ENCODE measurements at places on chromosomes 13 and 19.

DNA sequence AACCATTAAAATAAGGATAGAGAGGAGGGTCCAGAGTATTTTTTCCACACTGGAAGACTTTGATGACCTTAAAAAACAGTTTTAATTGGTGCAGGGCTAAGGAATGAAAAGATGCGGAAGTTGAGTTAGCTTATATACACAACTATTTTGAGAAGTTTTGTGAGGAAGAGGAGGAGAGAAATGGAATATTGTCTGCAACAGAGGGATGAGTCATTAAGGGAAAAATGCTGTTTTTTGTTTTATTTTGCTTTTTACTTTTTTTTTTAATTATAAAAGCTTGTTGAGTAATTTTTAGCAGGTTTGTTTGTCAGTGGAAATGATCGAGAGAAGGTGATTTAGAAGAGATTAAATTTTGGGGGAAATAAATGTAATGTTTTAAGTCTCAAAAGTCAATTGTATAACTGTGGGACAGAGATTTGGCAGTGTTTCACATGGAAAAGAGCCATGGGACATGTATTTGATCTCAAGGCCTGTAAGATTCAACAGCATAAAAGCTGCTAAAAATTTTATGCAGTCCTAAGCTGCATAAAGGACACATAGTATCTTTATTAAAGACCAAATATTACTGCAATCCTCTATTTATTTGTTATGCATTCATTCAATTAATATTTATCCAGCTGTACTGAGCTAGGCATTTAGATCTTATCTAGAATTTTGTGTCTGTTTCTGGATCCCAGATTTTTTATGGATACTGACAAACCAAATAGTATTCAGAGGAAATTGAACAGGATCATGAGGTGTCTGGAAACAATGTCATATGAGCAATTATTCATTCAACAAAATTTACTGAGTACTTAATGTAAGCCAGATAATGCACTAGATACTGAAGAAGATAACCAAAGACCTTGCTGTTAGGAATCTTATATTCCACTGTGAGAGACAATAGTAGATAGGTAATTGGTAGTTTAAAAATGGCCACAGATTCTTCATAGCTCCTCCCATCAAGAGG is 72.7 kb downstream of the DNAJC15 start:
- DNase-seq, result no peak

DNA sequence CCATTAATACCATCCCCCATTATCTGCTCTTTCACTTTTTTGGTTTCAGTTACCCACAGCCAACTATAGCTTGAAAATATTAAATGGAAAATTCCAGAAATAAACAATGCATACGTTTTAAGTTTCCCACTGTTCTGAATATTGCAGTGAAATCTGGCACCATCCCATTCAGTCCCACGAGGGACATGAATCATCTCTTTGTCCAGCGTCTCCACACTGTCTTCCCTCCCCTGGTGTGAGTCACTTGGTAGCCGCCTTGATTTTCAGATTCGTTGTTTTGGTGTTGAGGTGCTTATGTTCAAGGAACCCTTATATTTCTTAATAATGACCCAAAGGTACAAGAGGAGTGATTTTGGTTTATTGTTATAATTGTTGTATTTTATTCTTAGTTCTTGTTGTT is 246.1 kb downstream of the DCT start:
- no peak for DNase-seq

DNA sequence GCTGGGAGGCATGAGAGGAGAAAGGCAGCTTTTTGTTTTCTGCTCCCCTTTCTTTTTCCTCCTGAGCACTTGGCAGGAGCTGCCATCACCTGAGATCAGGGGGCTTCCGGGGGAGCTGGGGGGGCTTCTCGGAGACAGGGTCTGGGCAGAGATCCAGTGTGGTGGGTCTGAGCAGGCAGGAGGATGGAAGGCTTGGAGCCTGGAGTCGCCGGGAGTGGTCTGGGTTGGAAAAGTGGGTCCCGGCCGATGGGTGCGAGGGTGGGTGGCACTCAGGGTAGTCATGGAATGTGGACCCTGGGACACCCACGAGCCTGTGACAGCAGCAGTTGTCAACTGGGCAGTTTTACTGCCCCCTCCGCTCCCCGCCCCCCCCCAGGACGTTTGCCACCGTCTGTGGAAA is 2.2 kb upstream of the ADM5 start:
- DNase-seq, result no peak

- DNase-seq, result no peak
These were observed 99.6 kb downstream of the CCNA1 start for GRCh38 chr13:36531746-36532486.

DNA sequence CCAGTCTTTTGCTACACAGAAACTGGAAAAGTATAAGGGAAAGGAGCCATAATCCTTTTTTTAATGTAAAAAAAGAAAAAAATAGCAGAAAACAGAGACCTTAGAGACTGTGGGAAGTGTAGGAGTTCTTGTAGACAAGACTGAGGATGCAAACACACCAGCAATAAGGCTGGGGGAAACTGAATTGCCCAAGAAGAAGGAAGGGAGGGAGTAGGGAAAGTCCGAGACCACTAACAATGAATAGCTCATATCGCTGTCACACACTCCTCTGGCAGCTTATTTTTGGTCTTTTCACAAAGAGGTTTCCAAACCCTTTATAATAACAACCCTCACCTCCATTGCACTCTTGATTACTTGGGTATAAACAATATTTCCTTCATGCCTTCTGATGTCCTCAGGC is 952.0 kb downstream of the SLITRK5 start:
- DNase-seq, result no peak

DNA sequence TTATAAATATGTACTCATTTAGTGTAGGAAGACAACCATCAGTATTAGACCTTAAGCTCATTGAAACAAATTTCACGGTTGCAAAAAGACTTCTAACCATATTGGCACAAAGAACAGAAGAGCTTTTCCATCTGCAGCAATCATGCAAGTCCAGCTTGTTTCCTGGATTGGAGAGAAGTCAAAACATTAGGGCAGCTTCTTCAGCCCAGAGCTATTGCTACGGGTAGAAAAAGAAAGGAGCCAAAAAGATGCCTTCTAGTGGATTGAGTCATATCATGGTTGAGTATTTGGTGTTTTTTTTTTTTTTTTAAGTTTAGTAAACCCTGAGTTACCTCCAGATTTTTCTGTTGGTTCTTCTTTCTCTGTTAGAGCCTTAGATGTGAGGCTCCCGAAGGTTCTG is 99.8 kb downstream of the WDFY2 start:
- DNase-seq, result no peak
